Heart right ventricle (tissue), 16 donors: ENCODE measurements at places on chromosomes 5 and 9. TPM values are rescaled to one million over a fixed set of nuclear protein-coding genes. Genes with fewer than 3 reads are reported as not detected.

DENND1A gene
- 11.6 TPM for total RNA-seq

PCDHA12 gene
- total RNA-seq: 0.11 TPM

PRLR gene
- total RNA-seq: 0.43 TPM

PTPN3 gene
- total RNA-seq: 51.5 TPM

SIL1 gene
- 43.6 TPM for total RNA-seq

MYOZ3 gene
- total RNA-seq: 5.0 TPM

PCDHGA4 gene
- 10.2 TPM for total RNA-seq

SPATA31C1 gene
- not detected for total RNA-seq

PRDM9 gene
- not detected for total RNA-seq

ELL2 gene
- total RNA-seq: 25.0 TPM

C1QTNF3 gene
- total RNA-seq: 0.56 TPM

ZSWIM6 gene
- total RNA-seq: 9.9 TPM

NFIL3 gene
- total RNA-seq: 32.3 TPM

PCDHA3 gene
- not detected for total RNA-seq

TBCA gene
- 111 TPM for total RNA-seq

PCDHGB5 gene
- 8.3 TPM for total RNA-seq

SH3RF2 gene
- total RNA-seq: 172 TPM

CCL21 gene
- 12.6 TPM for total RNA-seq

BTNL3 gene
- 0.17 TPM for total RNA-seq

DELE1 gene
- 152 TPM for total RNA-seq

KCNN2 gene
- total RNA-seq: 7.0 TPM

SLC6A19 gene
- not detected for total RNA-seq

BHMT gene
- not detected for total RNA-seq

ADCY2 gene
- 0.32 TPM for total RNA-seq

ANKRD18A gene
- 0.80 TPM for total RNA-seq

HACD4 gene
- 0.45 TPM for total RNA-seq

PCDHGA10 gene
- total RNA-seq: 6.7 TPM

PCDHA9 gene
- not detected for total RNA-seq

FGF18 gene
- total RNA-seq: 7.8 TPM

SV2C gene
- total RNA-seq: not detected

TMEFF1 gene
- total RNA-seq: not detected

FBLL1 gene
- total RNA-seq: not detected

GMCL2 gene
- not detected for total RNA-seq

SPINK4 gene
- not detected for total RNA-seq

TMEM161B gene
- 12.3 TPM for total RNA-seq

RPS23 gene
- total RNA-seq: 1,099 TPM

GPX3 gene
- 990 TPM for total RNA-seq

SHC3 gene
- 0.28 TPM for total RNA-seq
